NCI-H1417 treated with DMSO at 0.1 percent for 48 hours (cell line): ENCODE measurements at places on chromosomes 7 and 10.

DNA sequence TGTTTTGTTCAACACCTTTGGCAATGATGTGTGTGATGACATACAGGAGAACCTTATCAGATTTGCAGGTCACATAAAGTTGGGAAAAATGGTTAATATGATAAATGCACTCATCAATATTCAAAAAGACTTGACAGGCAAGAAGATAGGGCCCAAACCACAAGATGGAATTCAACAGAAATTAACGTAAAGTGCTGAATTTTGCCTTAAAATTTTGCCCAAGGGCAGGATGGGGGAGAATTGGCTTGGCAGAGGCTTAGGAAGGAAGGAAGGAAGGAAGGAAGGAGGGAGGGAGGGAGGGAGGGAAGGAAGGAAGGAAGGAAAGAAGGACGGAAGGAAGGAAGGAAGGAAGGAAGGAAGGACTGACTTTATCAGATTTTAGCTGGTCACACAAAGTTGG is 35.3 kb downstream of the CARD11 start:
- DNase-seq, result no peak

DNA sequence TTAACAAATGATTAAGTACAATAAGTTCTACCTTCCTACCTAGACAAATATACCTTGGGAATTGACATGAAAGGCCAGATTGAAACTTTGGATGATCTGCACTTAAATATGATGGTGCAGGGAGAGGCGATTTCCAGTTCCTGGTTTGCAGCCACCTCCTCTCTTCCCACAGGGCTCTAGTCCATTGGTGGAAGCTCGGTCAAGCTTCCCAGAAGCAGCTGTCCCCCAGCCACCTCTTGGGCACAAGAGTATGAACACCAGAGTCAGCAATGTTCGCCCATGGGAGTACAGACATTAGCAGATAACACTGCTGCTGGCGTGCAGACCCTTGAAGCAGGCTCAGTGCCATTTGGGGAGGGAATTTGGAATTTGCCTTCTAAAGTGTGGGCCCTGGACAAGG is 1.5 kb upstream of the CPVL start:
- no peak for DNase-seq

DNA sequence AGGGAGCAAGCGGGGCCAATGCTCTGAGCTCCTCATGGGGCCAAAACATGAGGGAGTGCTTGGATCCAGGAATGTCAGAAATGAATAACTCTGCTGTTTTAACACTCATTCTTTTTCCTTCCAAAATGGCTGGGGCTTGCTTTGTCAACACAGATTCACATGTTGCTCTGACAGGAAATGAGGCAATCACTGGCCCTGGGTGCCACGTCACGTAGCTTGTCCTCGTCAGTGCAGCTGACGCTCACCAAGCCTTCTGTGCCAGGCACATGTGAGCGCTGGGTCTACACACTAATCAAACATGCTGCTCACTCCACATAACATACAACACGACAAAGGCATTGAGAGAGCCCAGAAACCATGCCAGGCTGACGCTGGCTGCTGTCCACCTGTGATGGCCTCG is 198.9 kb downstream of the WDR37 start:
- no peak for DNase-seq

- DNase-seq, result no peak
Observed at GRCh38 chr10:60868946-60869345, 75.0 kb downstream of the RHOBTB1 start.

DNA sequence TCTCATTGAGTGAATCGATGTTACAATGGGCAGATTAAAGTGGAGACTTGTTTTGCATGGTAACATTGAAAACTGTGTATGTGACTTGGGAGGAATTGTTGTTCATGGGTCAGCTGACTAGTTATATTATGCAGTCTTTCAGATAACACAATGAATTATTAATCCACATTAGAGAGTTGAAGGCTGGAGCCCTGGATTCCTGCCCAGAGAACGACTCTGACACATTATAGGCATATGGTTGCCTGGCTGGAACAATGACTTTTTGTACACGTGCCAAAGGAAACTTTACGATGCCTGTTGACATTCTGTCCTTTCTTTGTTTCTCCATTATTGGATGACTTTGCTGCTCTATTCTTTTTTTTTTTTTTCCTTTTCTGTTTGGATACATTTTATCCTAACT is 52.3 kb upstream of the TMEM229A start:
- no peak for DNase-seq

DNA sequence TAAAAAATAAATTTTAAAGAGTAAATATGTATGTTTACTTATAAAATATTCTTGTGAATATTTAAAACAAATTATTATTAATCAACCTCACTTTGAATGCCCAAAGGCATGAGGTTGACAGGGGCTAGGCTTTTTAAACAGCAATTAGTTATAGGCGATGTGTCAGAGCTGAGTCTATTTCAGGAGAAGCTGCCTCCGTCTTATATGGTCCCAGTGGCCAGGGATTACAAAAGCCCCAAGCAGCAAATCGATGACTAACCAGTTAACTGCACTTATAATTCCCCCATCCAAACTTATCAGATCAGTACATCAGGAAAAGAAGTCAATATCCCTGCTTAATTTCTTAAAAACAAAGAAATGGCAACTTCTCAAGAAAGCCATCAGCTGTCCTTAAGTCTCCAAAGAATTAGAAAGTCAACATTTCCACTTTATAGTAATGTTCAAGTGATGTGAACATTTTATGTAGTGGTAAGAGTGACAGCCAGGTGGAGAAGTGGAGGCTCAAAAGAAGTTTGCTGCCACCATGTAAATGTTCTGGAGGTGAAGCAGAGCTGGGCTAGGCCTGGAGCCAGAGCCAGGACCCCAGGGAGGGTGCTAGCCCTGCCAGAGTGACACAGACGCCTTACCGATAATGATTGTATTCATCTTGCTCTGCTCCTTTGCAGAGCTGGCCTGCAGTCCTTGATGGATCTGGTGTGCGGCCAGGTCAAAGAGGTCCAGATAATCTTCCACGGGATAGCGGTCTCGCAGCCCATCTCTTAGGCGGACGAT is 51.5 kb downstream of the CHST15 start:
- DNase-seq, result no peak

DNA sequence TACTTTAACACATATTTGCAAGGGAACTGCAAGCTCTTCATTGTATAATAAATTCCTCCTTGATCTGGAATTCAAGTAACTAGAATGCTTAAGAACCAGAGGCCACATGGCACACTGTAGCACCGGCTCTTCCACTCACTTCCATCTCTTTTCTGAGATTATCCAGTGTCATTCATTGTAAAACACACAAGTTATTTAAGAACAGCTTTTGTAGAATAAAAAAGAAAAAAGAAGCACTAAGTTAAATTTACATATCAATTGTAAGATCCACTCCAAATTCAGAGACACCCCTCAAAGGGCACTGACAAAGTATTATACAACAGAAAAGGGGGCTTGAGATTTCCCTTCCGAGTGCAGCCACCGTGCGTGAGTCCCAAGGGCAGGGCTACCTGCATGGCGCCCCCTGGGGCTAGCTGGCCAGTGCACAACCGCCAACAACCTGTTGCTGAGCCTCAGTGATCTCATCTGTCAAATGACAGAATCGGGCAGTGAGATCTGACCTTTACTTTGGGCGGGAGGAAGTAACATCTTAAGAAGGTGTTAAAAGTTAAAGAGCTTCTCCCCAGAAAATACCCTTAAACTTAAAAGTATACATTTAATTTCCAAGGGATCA is 12.5 kb downstream of the GLI3 start:
- no peak for DNase-seq

GRCh38 chr10:63506554-63506953 is 14.6 kb upstream of the REEP3 start:
- DNase-seq, result no peak

DNA sequence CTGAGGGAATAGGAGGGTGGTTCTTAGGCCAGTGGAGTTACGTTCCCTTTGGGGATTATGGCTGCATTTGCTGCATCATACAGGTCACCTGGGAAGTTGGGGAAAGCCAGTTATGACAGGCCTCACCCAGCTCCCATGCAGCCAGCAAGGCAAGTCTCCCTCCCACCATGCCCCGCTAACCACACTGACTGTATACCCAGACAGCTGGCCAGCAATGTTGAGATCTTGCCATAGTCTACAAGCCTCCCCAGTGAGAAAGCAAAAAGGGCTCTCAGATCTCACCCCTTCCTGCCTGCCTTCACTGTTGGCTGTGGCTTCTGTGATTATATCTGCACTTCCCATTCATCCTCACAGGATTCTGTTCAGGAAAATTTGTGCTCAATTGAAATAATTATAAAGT is 133.3 kb upstream of the HGF start:
- DNase-seq, result no peak

- DNase-seq, result no peak
Observed at GRCh38 chr10:46525177-46525823, 31.2 kb downstream of the GPRIN2 start.

- DNase-seq, result no peak
Observed at GRCh38 chr10:125284875-125285597, 124.7 kb upstream of the CTBP2 start.

DNA sequence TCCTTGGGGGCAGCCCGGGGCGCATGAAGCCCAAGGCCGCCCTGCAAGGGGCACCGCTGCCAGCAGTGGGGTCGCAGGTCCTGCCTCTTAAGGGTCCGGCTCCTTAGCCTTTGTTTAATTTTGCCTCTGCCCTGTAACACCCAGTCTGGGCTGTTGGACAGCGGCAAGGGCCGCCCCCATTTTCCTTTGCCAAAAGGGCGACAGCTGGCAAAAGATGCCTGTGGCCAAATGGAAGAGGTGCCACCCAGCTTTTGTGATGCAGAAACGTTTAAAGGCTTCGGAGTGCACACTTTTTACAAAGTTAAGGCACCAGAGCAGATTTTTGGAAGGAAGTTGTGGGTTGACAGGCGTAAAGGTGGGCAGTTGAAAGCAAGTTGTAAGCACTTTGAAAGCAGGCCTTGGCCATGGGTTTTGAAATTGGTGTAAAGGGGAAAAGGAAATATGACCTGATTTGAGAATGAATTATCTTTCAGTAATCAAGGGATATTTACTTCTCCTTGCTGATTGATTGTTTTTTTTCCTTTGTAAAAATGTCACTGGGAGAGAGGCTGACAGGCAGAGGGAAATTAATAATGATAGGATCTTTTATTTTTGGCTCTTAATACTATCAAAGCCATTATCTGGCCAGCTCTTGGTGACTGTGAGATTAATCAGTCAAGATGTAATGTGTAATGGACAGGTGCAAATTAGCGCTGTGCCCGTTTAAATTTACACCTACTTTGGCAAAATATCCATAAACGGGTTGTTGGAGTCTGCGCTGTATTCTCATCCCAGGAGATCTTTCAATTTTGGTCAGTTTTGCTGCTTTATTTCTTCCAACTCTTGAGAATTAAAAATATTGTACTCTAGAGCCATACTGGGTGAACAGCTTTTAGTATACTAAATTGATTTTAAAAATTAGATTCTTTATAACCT is 1.2 kb downstream of the CASD1 start:
- peak; percentile 75 for DNase-seq

- no peak for DNase-seq
Observed at GRCh38 chr7:156069891-156070290, 257.6 kb upstream of the SHH start.

DNA sequence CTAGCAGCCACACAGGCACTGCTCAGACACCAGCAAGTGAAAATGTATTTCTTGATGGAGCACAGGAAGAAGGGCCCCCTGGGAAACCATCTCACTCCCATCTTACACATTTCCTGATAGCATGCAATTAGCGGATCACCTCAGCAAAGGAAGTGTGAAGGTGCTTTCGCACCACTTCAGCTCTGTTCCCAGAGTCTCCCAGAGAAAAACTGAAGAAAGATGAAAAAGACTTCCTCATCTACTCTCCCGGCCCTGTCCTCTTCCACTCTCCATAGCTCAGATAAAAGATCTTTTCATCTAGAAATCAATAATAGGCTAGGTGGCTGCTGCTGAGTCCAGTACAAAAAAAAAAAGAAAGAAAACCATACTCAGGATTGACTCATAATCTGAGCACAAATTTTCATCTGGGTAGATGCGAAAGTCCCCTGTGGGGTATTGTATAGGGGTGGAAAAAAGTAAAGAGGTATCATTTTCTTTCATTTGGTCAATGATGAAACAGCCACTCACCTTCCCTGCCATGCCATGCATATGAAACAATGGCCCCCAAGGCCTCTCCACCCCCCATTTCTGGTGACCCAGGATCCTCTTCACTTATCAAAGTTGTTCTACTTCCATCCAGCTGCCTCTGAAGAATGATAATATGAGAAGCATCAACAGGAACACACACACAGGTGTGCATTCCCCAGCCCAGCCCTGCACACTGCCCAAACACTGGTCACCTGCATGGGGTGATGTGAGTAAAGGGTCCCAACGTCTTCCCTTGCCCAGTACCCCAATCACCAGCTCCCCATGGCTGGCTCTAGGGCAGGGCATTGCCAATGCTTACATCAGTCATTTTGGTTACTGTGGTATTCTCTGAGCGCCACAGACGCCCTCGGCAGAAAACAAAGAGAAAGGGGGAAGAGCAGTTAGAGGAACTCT is 48.8 kb upstream of the DGKI start:
- no peak for DNase-seq
